Aorta (tissue), 5 donors: ENCODE measurements at places on chromosomes 4 and X. TPM values are rescaled to one million over a fixed set of nuclear protein-coding genes. Genes with fewer than 3 reads are reported as not detected.
A peak's percentile ranks its signal among the peaks of the same experiment; 100 is the strongest.

DNA sequence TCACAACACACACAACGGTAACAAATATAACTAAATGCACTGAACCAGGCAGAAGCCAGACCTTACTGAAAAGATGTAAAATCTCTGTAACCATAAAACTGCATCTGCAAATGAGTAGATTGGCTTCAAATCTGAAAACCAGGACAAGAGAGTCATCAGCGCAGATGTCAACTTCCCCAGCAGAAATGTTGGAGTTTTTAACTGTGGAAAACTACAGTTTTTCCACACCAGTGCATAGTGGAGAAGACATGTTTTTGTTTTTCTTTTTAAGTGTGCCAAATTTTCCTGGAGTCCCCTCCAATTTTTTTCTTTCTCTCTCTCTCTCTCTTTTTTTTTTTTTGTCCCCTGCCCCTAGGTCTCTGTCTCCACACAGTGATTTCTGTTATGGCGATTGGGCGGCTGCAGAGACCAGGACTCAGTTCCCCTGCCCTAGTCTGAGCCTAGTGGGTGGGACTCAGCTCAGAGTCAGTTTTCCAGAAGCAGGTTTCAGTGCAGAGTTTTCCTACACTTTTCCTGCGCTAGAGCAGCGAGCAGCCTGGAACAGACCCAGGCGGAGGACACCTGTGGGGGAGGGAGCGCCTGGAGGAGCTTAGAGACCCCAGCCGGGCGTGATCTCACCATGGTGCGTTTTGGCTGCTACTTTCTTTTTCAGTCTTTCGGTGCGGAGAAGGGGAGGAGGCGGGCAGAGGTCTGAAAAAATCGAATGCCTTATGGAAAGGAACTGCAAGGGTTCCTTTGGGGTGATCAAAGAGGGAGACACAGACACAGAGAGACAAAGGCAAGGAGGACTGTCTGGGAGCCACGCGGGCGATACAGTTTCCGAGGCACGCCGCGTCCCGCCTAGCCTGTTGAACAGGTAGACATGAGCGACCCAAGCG is at the start of gene GUCY1A1:
Gene GUCY1A1 (plus strand): TSS at position 505 of the 878 bp plus-strand sequence. CDS start 30,020 bp downstream, outside the sequence.
- H3K36me3 ChIP-seq, result no peaks in the 10 kb centered on the region
- peaks cover 2% of the 10 kb centered on the region for H3K4me1 ChIP-seq
- no peaks in the 10 kb centered on the region for H3K27me3 ChIP-seq
- peak within 1 kb of the TSS; percentile 46 for H3K4me3 ChIP-seq
- DNase-seq, result peak; percentile 55

DNA sequence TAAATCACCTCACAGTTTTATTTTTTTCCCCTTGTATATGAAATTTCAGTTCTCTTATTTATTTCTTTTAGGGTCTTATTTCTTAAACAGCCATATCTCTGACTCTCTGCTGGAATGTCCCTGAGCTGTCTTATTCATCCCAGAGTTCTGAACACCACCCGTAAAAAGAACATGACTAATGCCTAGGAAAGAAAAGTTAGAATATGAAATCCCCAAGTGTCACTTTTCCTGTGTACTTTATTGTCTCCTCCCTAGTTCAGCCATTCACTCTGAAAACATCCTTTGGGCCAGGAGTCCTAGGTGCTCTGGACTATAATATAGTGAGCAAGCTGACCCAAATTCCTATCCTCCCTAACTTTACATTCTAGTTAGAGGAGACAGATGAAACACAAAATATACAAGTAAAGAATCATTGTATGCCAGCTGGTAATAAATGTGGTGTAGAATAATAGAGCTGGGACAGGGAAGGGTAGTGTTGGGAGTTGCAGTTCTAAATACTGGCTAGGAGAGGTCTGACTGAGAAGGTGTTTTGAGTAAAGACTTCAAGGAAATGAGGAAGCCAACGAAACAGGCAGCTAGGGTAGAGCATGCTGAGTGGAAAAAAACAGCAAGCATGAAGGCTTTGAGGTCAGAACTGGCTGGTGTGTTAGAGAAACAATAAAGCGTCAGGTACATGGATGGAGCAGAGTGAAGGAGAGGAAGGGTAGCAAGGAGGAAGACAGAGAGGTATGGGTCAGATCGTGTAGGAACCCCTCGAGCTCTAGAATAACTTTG is 40.6 kb upstream of the FTHL17 start:
- H3K4me1 ChIP-seq, result no peaks in the 10 kb centered on the region
- no peak overlapping the region for H3K4me3 ChIP-seq
- no peaks in the 10 kb centered on the region for H3K27me3 ChIP-seq
- no peak overlapping the region for H3K27ac ChIP-seq
- no peak for DNase-seq

GRCh38 chr4:67234296-67234695 is 311.0 kb downstream of the CENPC start:
- H3K36me3 ChIP-seq, result no peaks in the 10 kb centered on the region
- no peaks in the 10 kb centered on the region for H3K4me1 ChIP-seq
- no peak overlapping the region for H3K4me3 ChIP-seq
- H3K27ac ChIP-seq, result no peak overlapping the region
- no peak for DNase-seq

GRCh38 chr4:30943356-30943755 is 223.2 kb downstream of the PCDH7 start:
- H3K4me1 ChIP-seq, result no peaks in the 10 kb centered on the region
- no peaks in the 10 kb centered on the region for H3K27me3 ChIP-seq
- H3K4me3 ChIP-seq, result no peak overlapping the region
- no peak overlapping the region for H3K27ac ChIP-seq
- H3K36me3 ChIP-seq, result no peaks in the 10 kb centered on the region

- H3K36me3 ChIP-seq, result no peaks in the 10 kb centered on the region
- H3K27ac ChIP-seq, result no peak overlapping the region
- no peaks in the 10 kb centered on the region for H3K27me3 ChIP-seq
- DNase-seq, result no peak
Measured at GRCh38 chr4:40197879-40198689, 1.3 kb downstream of the RHOH start.

NPY5R gene
- 3.0 TPM for total RNA-seq

AFM gene
- total RNA-seq, result not detected

TMPRSS11D gene
- total RNA-seq, result not detected

DNA sequence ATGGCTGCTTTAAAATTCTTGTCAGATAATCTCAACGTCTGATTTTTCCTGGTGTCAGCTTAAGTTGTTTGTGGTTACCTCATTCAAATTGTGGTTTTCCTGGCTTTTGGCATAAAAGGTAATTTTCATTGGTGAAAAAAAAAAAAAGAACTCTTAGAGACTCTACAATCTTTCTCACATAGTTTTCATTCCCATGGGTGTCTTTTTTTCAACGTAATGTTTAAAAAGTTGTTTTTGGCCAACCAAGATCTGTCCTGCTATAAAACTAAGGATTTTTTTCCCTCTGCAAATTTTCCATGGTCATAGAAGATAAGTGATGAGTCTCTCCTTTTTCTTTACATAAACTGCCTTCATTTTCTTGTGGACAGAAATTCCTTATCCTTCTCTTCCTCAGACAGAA is 28.9 kb upstream of the RPS6KA6 start:
- H3K27me3 ChIP-seq, result no peaks in the 10 kb centered on the region
- H3K4me1 ChIP-seq, result no peaks in the 10 kb centered on the region
- no peak for DNase-seq
- no peak overlapping the region for H3K27ac ChIP-seq

FHIP1A gene
- total RNA-seq, result 2.8 TPM

GRCh38 chrX:98548519-98548918 is 1664.8 kb downstream of the RPA4 start:
- DNase-seq, result no peak
- no peaks in the 10 kb centered on the region for H3K36me3 ChIP-seq
- H3K4me1 ChIP-seq, result no peaks in the 10 kb centered on the region
- no peak overlapping the region for H3K27ac ChIP-seq
- no peak overlapping the region for H3K4me3 ChIP-seq

MAP9 gene
- total RNA-seq, result 16.2 TPM

BEX5 gene
- total RNA-seq, result 5.0 TPM

GRCh38 chrX:144946666-144947065 is 300.6 kb upstream of the SPANXN1 start:
- H3K27me3 ChIP-seq, result no peaks in the 10 kb centered on the region
- H3K4me1 ChIP-seq, result no peaks in the 10 kb centered on the region
- H3K27ac ChIP-seq, result no peak overlapping the region
- H3K4me3 ChIP-seq, result no peak overlapping the region

CSN1S1 gene
- 2.1 TPM for total RNA-seq

- peaks cover 4% of the 10 kb centered on the region for H3K36me3 ChIP-seq
- H3K4me3 ChIP-seq, result no peak overlapping the region
- H3K27me3 ChIP-seq, result no peaks in the 10 kb centered on the region
- DNase-seq, result peak; percentile 31
- no peaks in the 10 kb centered on the region for H3K4me1 ChIP-seq
Measured at GRCh38 chrX:47221756-47222155, 3.3 kb downstream of the CDK16 start.

REELD1 gene
- 0.63 TPM for total RNA-seq

- no peaks in the 10 kb centered on the region for H3K4me1 ChIP-seq
- no peak overlapping the region for H3K27ac ChIP-seq
- no peak overlapping the region for H3K4me3 ChIP-seq
- DNase-seq, result no peak
- no peaks in the 10 kb centered on the region for H3K36me3 ChIP-seq
- no peaks in the 10 kb centered on the region for H3K27me3 ChIP-seq
Measured at GRCh38 chr4:180669680-180670079, 1573.5 kb upstream of the TENM3 start.

MAGEA9 gene
- total RNA-seq, result not detected

- H3K4me3 ChIP-seq, result no peak overlapping the region
- no peaks in the 10 kb centered on the region for H3K4me1 ChIP-seq
- H3K27me3 ChIP-seq, result no peaks in the 10 kb centered on the region
- H3K36me3 ChIP-seq, result no peaks in the 10 kb centered on the region
Measured at GRCh38 chrX:8424912-8425311, 39.7 kb upstream of the VCX3B start.

- no peak for DNase-seq
- H3K4me1 ChIP-seq, result no peaks in the 10 kb centered on the region
- H3K4me3 ChIP-seq, result no peak overlapping the region
- no peaks in the 10 kb centered on the region for H3K36me3 ChIP-seq
Measured at GRCh38 chrX:17291171-17291900, 83.7 kb upstream of the NHS start.

FAT1 gene
- 106 TPM for total RNA-seq

DNA sequence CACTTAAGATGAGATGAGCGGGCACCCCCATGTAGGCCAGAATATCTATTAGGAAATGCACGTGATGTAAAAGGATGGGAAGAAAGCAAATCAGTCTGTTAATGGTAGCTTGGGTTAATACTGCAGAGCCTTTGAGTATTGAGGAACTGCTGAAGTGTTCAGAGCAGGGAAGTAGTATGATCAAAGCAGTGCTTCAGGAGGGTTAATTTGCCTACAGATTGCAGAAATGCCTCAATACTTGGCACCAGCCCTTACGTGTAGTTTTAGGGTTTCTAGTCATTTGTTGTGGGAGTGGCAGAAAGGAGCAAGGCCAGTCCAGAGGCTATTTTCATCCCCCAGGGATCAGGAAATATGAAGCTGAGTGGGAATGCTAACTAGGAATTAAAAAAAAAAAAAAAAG is 19.7 kb downstream of the ZFX start:
- no peaks in the 10 kb centered on the region for H3K36me3 ChIP-seq
- H3K4me1 ChIP-seq, result peaks cover 17% of the 10 kb centered on the region
- no peak overlapping the region for H3K27ac ChIP-seq

- no peaks in the 10 kb centered on the region for H3K4me1 ChIP-seq
- H3K27ac ChIP-seq, result no peak overlapping the region
- H3K36me3 ChIP-seq, result no peaks in the 10 kb centered on the region
- H3K27me3 ChIP-seq, result no peaks in the 10 kb centered on the region
Measured at GRCh38 chrX:153935326-153935851, 552 bp upstream of the NAA10 start.

ASB12 gene
- 0.45 TPM for total RNA-seq

HS6ST2 gene
- total RNA-seq, result 0.09 TPM

- no peaks in the 10 kb centered on the region for H3K4me1 ChIP-seq
- DNase-seq, result peak; percentile 63
- H3K27me3 ChIP-seq, result no peaks in the 10 kb centered on the region
- no peak overlapping the region for H3K4me3 ChIP-seq
Measured at GRCh38 chr4:89303177-89303576, 4.4 kb downstream of the GPRIN3 start.

GRCh38 chr4:3708103-3708510 is 58.1 kb upstream of the ADRA2C start:
- H3K4me1 ChIP-seq, result no peaks in the 10 kb centered on the region
- no peaks in the 10 kb centered on the region for H3K36me3 ChIP-seq
- peak overlapping the region; percentile 18 for H3K27ac ChIP-seq
- no peak overlapping the region for H3K4me3 ChIP-seq

FAM9C gene
- not detected for total RNA-seq

DNA sequence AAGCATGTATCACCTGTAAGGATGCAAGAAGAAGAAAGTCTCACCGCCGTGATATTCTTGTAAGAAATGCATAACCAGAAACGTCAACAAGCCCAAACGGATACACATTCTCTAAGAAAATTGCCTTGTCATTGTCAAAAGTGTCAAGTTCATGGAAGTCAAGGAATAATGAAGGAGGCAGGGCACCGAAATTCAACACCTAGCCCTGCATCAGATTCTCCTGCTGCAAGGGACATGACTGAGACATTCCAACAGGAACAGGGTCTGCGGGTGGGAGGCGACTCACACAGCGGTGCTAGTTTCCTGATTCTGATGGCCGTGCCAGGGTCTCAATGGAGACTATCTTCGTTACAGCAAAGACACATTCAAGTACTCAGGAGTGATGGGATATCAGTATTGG is 26.7 kb downstream of the IRF2 start:
- no peaks in the 10 kb centered on the region for H3K4me1 ChIP-seq
- no peak overlapping the region for H3K27ac ChIP-seq
- no peaks in the 10 kb centered on the region for H3K27me3 ChIP-seq
- no peaks in the 10 kb centered on the region for H3K36me3 ChIP-seq

CFAP47 gene
- total RNA-seq, result 0.09 TPM

- H3K27ac ChIP-seq, result no peak overlapping the region
- no peak for DNase-seq
- H3K4me3 ChIP-seq, result no peak overlapping the region
Measured at GRCh38 chr4:161919442-161920220, 244.2 kb downstream of the FSTL5 start.

ZNF280C gene
- 5.0 TPM for total RNA-seq

- H3K4me3 ChIP-seq, result peak overlapping the region; percentile 41
- DNase-seq, result no peak
- H3K27ac ChIP-seq, result no peak overlapping the region
- no peaks in the 10 kb centered on the region for H3K36me3 ChIP-seq
- H3K27me3 ChIP-seq, result no peaks in the 10 kb centered on the region
- H3K4me1 ChIP-seq, result no peaks in the 10 kb centered on the region
Measured at GRCh38 chrX:71067089-71067488, 1.0 kb downstream of the SNX12 start.

RADX gene
- 2.4 TPM for total RNA-seq

DNA sequence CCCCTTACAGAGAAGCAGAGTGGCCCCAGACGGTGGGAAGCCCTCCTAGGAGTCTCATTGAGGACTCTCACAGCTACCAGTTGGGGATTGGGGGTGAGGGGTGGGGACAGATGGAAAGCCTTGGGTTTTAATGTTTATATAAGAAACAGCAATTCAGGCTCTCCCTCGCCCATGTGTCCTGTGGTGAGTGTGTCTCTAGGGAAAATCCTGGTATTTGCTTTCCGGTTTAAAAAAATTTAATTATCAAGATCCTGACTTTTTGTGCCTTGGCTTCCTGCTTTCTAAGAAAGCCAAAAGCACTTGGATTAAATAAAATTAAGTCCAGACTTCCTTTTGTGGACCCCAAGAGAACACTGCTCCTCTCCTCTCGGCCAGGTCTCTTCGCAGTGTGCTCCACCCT is 93.8 kb downstream of the SOWAHB start:
- no peaks in the 10 kb centered on the region for H3K36me3 ChIP-seq
- no peak for DNase-seq
- H3K4me3 ChIP-seq, result no peak overlapping the region
- H3K27ac ChIP-seq, result no peak overlapping the region
- no peaks in the 10 kb centered on the region for H3K27me3 ChIP-seq
- no peaks in the 10 kb centered on the region for H3K4me1 ChIP-seq

MAGEC2 gene
- total RNA-seq, result not detected

TMPRSS11F gene
- not detected for total RNA-seq

GRCh38 chr4:94978904-94979303 is 221.1 kb downstream of the BMPR1B start:
- peaks cover 2% of the 10 kb centered on the region for H3K4me1 ChIP-seq
- no peak for DNase-seq
- no peaks in the 10 kb centered on the region for H3K27me3 ChIP-seq
- no peak overlapping the region for H3K27ac ChIP-seq
- H3K4me3 ChIP-seq, result no peak overlapping the region
